ENCODE measurements at places on chromosomes 1 and 21.

DNA sequence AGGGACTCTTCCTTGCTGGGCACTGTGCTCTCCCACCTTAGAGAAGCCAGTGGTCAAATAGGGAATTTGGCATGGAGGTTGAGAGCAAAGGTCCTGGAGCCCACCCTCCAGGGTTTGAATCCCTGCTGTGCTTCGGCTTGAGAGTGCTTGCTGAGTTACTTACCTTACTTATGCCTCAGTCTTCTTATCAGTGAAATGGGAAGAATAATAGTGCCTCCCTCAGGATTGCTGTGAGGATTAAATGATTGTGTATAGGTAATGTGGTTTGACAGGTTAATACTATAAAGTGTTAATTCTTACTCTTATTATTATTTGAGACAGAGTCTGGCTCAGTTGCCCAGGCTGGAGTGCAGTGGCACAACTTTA is 79.2 kb downstream of the HHAT start:
- no peak for DNase-seq

- no peak for DNase-seq
Observed at GRCh38 chr21:25170681-25171080, 436.6 kb downstream of the MRPL39 start.

- DNase-seq, result peak; percentile 65
Observed at GRCh38 chr1:170967042-170967910, 31.9 kb downstream of the MROH9 start.

DNA sequence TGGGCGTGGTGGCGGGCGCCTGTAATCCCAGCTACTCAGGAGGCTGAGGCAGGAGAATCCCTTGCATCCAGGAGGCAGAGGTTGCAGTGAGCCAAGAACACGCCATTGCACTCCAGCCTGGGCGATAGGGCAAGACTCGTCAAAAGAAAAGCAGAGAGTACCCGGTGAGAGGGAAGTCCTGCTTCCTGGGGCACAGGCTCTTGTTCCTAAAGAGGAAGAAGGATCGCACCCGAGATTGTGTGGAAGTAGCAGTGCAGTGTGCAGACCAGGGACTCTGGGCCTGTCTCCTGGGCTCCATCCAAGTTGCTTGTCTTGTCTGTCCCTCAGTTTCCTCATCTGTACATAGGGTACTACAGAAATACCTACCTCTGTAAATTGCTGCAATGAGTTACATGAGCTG is 29.6 kb downstream of the NBPF3 start:
- no peak for DNase-seq

- DNase-seq, result no peak
Observed at GRCh38 chr1:191279266-191279800, 801.7 kb upstream of the BRINP3 start.

- peak; percentile 12 for DNase-seq
Observed at GRCh38 chr21:34930971-34931370, 118.1 kb downstream of the RUNX1 start.

DNA sequence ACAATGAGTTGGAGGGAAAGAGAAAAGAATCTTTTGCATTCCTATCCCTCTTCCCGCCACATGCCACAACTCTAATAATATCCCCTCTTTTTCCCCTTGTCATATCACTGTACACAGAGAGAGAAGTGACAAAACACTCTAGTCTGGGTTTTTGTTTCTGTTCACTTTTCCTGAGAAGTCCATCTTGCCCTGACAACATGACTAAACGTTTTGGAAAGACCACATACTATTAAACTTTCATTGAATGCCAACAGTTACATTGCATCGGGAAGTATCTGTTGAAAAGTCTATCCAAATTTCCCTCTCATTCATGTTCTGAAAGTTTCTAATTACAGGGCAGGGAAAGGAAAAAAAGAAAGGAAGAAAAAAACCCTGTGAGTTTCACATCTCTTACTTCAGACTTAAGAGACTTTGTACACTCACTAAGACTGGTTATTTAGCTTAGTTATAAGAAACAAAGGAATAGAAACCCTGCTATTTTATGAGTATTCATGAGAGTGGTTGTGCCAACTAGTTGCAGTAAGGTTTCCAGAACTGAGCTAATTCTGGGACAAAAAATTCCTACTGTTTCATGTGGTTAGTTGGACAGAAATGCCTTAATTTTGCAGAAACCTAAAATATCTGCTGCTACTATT is 16.9 kb downstream of the PLA2G4A start:
- no peak for DNase-seq

DNA sequence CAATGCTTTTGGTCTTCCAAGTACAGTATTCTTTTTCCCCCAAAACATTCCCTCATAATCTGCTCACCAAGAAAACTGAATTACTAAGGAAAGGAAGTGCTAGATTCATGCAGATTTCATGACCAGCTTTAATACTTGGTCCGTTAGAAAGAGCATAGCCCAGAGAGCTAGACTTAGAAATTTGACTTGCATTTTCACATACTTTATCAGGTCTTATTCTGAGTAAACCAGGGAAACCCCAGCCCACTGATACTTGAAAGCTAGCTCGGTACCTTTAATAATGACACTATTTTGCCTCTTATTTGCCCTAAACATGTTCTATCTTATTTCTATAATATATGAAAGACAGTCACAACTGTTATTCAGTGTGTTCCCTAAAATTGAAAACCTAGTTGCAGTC is 204.5 kb downstream of the TTLL7 start:
- no peak for DNase-seq

DNA sequence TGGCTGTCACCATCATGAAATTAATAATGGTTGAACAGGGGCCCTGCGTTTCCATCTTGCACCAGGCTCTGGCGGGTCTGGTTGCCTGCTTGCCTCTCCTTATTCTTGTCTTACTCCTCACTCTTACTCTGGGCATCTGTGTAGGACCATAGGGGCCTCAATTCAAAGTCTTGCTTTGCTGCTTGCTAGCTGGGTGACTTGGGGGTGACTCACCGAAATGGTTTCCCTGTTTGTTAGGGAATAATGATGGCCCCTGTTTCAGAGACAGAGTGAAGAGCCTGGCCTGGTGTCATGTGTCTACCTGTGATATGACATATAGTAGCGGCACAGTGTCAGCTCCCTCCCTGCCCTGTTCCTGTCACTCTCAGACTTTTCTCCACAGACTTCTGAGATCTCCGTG is 24.6 kb downstream of the KCNC4 start:
- no peak for DNase-seq

DNA sequence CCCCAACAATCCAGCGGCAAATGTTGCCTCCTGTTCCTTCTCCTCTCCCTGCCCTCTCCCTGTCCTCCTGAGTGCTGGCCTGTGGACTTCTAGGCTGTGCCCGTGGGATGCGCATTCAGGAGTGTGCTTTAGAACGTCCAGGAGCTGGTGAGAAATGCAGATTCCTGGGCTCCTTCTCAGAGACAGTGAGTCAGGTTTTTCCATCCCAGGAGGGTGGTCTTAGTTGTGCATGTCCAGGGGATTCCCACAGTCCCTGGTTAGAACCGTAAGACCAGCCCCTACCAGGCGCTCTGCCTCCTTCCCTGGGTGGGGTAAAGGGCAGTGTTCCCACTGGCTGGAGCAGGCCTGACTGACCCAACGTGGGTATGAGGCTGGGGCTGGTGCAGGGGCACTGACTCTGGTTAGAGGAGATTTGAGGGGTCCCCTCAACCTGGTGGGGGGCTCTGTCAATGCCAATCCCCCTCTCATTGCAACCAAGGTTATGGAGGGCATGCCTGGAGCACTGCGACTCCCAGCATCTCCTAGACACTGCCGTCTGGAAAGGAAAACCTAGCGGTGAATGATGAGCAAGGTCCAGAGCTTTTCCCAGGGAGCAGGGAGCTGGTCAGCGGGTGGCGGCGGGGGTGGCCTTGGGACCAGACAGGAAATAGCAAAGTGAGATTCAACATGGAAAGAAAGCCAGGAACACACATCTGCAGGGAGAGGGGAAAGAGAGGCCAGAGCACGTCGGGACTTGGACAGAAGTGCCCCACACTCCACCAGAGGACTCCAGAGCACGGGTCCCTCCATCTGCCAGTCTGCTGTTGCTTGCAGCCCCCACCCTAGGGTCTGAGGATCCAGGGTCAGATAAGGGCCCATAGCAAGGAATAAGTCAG is 38.5 kb downstream of the HSPG2 start:
- DNase-seq, result peak; percentile 87

- no peak for DNase-seq
Observed at GRCh38 chr1:159931795-159932173, 6.5 kb upstream of the TAGLN2 start.

- DNase-seq, result no peak
Observed at GRCh38 chr1:159581422-159581821, 6.2 kb upstream of the APCS start.

DNA sequence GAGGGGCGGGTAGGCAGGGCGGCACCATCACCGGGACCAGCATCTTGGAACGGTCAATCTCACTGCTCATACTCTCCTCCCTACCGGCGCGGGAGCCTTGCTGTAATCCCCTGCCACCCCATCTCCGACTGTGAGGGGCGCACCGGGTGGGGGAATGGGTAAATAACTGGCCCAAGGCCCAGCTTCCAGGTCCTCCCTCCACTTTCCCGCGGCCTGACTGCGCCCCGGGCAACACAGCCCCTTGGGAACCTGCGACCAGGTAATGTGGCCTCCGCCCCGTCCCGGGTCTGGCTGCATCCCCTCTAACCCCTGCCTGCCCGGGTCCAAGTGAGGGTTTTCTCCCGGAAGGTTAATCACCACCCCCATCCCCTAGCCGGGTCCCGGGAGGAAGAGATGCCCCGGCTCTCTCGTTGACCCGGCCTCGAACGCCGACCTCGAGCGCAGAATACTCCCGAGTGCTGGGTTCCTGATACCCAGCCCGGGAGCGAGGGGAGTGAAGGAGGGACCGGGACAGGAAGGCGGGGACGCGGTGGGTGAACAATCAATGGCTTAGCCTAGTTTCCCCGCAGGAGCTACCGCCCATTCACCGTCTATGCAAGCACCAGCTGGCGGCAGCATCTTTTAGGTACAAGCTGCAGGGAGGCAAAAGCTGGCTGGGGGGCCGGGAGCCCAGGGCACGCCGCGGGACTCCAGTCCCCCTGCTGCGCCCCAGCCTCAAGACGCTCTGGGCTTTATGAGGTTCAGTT is 5.9 kb upstream of the LHX9 start:
- peak; percentile 31 for DNase-seq

- no peak for DNase-seq
Observed at GRCh38 chr21:42063191-42063570, 7.9 kb upstream of the UMODL1 start.

GRCh38 chr1:89563957-89564604 is 39.5 kb downstream of the LRRC8B start:
- DNase-seq, result no peak

DNA sequence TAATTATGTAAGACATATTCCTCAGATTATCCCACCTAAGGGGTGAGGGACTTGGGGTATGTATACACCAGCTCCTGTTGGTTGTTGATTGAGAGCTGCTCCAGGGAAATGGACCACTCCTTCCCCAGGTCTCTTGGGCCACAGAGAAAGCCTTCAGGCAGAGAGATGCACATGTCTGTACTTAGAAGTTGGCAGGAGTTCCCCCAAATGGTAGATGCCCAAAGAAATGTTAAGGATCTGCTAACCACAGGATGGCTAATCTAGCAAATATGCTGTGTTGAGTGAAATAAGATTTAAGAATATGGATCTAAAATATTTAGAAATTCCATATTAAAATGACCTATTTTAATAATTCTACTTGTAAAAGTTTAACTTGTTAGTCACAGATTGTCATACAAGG is 100.8 kb upstream of the DNAH14 start:
- DNase-seq, result peak; percentile 69

Measured in GM03348 (cell line).